ENCODE measurements at places on chromosomes 3 and 15. TPM values are rescaled to one million over a fixed set of nuclear protein-coding genes. Genes with fewer than 3 reads are reported as not detected.
A peak's percentile ranks its signal among the peaks of the same experiment; 100 is the strongest.

DNA sequence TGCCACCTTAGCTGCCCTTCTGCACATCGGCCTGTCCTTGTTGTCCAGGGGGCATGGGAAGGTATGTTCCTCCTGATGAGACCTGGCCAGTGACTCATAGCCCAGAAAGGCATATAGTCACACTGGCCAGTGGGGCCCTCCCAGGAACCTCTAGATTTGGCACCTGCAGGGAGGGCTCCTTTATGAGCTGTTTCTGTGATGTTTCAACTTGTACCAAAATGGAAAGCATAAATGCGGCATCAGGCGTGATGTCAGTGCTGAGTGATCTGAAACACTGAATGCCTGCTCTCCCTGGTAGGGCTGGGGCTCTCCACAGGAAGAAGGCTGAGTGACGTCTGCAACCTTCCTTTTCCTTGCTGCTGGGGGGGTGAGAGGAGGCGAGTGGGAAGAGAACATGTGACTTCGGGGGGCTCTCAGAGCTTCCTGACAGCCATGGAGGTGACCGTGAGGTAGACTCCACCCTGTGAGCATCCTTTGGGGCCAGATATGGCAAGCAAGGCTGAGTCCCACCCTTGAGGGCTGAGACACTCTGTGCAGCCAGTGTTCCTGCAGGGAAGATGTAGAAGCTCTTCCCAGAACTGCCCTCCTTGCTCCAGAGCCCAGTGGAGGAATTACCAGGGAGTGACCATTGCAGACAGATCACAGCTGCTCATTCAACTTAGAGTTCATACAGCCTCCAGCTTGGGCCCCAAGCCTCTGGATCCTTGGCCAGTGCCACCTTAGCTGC is 37.1 kb upstream of the APEH start:
- no peak for DNase-seq

DNA sequence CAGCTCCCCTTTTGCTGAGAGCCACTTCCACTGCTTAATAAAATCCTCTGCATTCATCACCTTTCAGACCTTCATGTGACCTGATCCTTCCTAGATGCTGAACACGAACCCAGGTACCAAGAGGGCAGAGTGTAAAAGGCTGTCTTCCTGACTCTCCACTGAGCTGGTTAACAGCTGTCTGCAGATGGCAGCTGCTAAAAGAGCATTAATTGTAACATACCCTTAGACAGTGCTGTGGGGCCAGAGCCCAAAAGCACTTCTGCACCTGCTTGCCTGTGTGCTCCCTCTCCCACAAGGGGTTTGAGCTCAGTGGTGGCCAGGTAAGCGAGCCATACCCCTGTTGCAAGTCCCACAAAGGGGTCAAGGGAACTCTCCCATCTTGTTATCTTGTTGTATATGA is 187.3 kb downstream of the UBE2E2 start:
- DNase-seq: no peak

GRCh38 chr3:59660852-59661625 is 611.2 kb upstream of the CFAP20DC start:
- no peak for DNase-seq

GRCh38 chr3:153785901-153786300 is 335.3 kb upstream of the ARHGEF26 start:
- no peak for DNase-seq

GRCh38 chr3:147414390-147415138 is 5.4 kb downstream of the ZIC1 start:
- DNase-seq: no peak

DNA sequence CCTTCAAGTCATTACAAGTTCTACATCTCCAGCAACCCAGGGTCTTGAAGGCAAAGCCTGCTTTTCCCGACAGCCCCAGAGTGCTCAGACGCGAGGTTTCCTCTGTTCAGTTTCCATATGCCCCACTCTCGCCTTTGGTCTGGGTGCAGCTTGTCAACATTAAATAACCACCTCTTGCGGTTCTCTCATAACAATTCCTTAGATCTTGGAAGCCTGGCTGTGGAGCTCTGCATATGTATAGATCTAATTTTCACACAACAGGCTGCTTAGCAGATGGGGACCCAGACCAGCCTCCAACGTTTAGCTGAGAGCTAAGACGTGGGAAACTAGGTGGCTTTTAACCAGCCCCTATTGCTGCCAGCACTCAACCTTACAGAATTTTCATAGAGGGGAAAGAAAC is 295.5 kb downstream of the RPLP1 start:
- DNase-seq: no peak

DNA sequence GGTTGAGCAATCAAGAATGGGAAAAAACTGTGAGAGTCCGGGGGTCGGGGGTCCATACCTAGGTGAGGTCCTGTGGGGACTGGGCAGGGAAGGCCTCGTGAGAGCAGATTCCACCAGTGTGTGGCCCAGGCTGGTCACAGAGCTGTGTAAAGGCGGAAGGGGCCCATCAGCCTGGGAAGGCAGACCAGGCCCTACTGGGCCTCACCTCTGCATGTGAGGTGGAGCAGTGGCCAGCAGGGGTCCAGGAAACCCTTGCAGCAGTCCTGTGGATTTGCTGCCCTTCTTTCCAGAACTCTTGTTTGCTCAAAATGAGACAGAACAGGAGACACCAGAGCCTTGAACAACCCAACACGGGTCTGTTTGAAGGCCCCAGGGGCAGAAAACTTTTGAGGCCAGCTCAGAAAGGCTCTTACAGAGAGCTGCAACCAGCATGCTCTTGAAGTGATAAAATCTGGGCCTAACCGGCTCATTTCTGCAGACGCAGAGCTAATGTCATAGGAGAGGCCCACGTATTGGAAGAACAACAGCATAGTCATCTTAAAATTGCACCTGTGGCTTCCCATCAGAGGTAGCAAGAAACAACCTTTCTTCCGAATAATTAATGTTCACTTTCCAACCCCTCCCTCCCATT is 30.3 kb upstream of the HHATL start:
- peak; percentile 81 for DNase-seq

DNA sequence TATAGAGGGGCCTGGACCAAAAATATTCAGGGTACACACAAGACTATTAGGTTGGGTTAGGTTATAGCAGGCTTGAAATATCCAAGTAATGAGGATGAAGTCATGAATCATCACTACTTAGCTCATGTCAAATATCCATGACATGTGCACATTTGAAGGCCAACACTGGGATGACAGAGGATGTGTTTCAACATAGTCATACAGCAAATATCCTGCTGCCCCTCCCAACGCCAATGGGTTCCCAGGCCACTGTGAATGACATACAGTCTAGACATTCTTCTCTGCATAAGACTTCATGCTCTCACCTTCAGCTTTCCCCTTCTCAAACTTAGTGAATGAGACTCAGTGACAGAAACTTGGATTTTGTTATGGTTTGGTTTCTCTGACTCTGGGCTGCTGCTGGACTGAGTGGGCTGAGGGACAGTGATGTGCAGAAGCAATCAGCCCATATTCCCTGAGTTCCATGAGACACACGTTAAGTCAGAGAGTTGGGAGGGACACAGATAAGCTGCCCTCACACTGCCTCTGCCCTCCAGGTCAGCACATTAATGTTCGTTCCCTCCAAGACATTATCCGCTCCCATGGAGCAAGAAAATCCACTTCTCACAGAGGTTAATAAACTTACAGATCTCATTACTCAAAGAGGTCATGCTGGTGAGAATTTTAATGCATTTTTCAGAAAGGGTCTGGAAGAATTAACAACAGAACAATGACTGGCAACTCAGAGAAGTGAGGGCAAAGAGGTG is 15.4 kb downstream of the HOMER2 start:
- peak; percentile 79 for DNase-seq

- DNase-seq: no peak
Observed at GRCh38 chr3:46383951-46384330, 13.2 kb downstream of the CCR5 start.

- DNase-seq: no peak
Observed at GRCh38 chr3:31481697-31482096, 51.0 kb upstream of the STT3B start.

- DNase-seq: no peak
Observed at GRCh38 chr15:56369234-56369633, 4.0 kb downstream of the TEX9 start.

DNA sequence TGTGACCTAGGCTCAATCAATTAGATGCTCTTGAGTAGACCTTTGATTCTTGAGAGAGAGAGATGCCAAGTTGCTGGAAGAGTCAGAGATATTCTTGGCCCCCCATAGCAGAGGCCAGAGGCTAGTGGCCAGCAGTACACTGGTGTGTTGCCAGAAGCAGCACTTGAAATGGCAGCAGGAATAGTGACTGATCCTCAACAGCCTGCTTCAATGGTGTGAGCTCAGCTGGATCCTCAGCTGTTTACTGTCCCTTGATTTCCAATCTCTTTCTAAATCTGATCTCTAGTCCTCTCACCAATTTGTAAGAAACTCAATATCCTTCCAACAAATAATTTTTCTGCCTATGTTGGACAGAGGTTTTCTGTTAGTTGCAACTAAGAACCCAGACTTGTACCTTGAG is 170.3 kb upstream of the CCDC54 start:
- DNase-seq: no peak

DNA sequence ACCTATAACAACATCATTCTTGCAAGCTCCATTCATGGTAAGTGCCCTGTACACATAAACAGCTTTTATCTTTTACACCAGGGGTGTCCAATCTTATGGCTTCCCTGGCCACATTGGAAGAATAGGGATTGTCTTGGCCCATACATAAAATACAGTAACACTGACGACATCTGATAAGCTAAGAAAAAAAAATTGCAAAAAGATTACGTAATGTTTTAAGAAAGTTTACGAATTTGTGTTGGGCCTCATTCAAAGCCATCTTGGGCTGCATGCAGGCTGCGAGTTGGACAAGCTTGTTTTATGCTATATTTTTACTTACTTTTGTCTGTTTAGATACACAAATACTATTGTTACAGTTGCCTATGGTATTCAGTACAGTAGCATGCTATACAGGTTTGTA is 31.6 kb downstream of the ZNF654 start:
- DNase-seq: no peak

- no peak for DNase-seq
Observed at GRCh38 chr3:123781138-123781537, 103.0 kb downstream of the MYLK start.

DNA sequence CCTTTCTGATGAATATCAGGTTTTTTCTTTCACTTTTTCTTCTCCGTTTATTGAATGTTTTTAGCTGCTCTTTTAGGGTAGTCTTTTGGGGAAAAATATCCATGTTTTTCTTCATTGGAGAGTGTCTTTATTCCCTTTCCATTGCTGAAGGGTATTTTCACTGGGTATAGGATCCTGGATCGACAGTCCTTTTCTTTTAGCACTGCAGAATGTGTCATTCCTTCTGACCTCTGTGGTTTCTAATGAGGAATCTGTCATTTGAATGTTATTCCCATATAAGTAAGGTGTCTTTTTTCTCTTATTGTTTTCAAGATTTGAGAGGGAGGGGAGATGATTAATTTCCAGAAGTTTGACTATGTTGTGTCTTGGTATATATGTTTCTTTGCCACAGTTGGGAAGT is 96.8 kb downstream of the BBX start:
- DNase-seq: no peak

- no peak for DNase-seq
Observed at GRCh38 chr3:114401346-114401745, 107.5 kb downstream of the TIGIT start.

- no peak for DNase-seq
Observed at GRCh38 chr3:42734263-42734860, 31.8 kb upstream of the HHATL start.

DNA sequence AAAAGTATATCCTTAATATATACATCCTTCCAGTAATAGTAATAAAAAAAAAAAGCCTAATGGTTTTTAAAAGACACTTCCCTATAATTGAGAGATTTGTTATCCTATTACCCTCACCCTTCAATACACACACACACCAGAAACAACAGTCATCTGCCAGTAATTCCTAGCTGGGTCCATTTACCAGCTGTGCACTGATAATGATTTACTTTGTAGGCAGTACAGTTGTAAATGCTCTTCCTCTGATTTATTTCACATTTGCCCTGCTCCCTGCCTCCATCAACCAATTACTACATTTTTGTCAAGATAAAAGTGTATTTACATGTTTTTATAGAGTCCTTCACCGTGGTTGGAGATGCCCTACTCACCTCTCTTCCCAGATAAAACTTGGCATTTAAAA is 12.4 kb downstream of the TPM1 start:
- no peak for DNase-seq

Gene CLDN18
- not detected for total RNA-seq

Gene CPN2
- total RNA-seq: 27.7 TPM

Gene WNT5A
- not detected for total RNA-seq

Gene CSPG4
- 0.04 TPM for total RNA-seq

Gene FRMD4B
- 4.4 TPM for total RNA-seq

Gene SNX22
- total RNA-seq: 5.5 TPM

Gene GUCA1C
- not detected for total RNA-seq

Gene SPATA12
- not detected for total RNA-seq

Gene LDHAL6B
- not detected for total RNA-seq

Gene FHIT
- total RNA-seq: 4.1 TPM

Gene COL6A5
- not detected for total RNA-seq

Gene SGO1
- total RNA-seq: 23.8 TPM

Gene KLHL6
- not detected for total RNA-seq

Data from HepG2 (cell line).